ENCODE measurements at places on chromosomes 11 and 22. TPM values are rescaled to one million over a fixed set of nuclear protein-coding genes. Genes with fewer than 3 reads are reported as not detected.

The MS4A7 gene
- total RNA-seq, result not detected

The SIK2 gene
- total RNA-seq, result 6.1 TPM

The PHOX2A gene
- not detected for total RNA-seq

The TRIOBP gene
- total RNA-seq, result 16.1 TPM

The WNT7B gene
- total RNA-seq, result not detected

The TH gene
- not detected for total RNA-seq

The CEP126 gene
- total RNA-seq, result 2.7 TPM

The LRRC56 gene
- total RNA-seq, result 0.57 TPM

The KRTAP5-10 gene
- total RNA-seq, result not detected

Data from NCI-H460 (cell line).